CD8-positive, alpha-beta memory T cell (primary cell): ENCODE measurements at places on chromosomes 4 and X.

DNA sequence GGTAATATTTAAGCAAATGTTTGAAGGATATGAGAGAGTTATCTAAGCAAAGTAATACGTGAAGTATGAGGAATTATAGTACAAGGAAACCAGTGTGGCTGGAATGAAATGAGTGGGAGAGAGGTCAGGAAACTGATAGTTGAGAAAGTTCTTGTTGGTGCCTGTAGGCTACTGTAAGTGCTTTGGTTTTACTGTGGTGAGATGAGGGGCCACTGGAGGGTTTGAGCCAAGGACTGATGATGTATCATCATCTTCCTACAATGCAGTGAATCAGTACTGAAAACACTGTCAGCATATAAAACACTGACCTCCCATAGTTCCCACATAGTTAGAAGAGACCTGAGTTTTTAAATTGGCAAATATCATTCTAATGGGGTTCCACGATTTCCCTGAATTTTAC, 367.5 kb upstream of the CTSO start:
- no peaks in the 10 kb centered on the region for H3K4me1 ChIP-seq
- DNase-seq = no peak
- H3K4me3 ChIP-seq = no peak overlapping the region
- no peak overlapping the region for H3K27ac ChIP-seq
- no peaks in the 10 kb centered on the region for H3K27me3 ChIP-seq
- no peaks in the 10 kb centered on the region for H3K36me3 ChIP-seq

GRCh38 chr4:797066-797465, 28.9 kb downstream of the CPLX1 start:
- peaks cover 25% of the 10 kb centered on the region for H3K4me1 ChIP-seq
- H3K4me3 ChIP-seq = no peak overlapping the region
- DNase-seq = no peak
- peaks cover 16% of the 10 kb centered on the region for H3K27me3 ChIP-seq
- H3K27ac ChIP-seq = no peak overlapping the region

DNA sequence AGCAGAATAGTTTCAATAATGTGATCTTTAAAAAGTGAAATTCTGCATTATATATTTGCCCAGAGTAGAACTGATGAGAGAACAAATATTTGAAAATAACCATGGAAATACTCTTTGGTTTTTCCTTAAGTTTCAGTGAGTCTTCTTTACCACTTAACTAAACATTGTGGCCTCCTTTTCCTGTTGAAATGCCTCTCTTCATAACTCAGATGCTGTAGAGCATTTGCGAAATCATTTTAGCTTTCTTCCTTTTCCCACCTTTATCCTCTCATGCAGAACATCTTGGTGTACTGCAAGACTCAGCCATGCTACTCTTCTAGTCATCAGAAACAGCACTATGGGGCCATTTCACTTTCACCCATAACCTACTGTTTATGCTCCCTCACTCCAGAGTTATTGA, 48.2 kb downstream of the CASK start:
- no peak for DNase-seq
- no peak overlapping the region for H3K27ac ChIP-seq
- peaks cover 5% of the 10 kb centered on the region for H3K4me1 ChIP-seq
- no peaks in the 10 kb centered on the region for H3K27me3 ChIP-seq
- H3K4me3 ChIP-seq = no peak overlapping the region

DNA sequence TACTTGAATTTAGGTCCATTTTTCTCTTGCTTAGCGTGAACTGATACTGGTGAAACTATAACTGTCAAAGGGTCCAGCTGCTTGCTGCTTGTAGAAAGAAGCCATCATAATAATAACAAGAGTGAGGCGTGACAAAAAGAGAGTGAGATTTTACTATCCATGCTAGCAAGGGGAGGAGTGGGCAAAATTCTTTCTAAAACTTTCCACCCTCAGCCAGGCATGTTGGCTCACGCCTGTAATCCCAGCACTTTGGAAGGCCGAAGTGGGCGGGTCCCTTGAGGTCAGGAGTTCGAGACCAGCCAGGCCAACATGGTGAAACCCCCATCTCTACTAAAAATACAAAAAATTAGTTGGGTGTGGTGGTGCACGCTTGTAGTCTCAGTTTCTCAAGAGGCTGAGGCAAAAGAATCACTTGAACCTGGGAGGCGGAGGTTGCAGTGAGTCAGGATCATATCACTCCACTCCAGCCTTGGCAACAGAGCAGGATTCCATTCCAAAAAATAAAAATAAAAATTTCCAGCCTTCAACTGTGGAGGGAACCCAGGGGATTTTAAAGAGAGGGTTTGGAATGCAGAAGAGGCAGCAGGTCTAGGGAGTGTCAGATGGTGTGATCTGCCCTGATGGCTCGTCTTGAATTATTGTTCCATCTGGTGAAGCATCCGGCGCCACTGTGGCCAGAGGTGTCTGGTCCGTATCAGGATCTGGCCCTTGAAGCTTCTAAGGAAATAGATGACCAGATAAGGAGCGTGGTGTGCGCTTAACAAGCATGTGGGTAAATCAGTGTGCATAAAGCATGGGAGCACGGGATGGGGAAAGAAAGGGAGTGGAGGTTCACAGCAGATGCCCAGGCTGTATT, 51.8 kb downstream of the LRP2BP start:
- H3K36me3 ChIP-seq = no peaks in the 10 kb centered on the region
- no peak overlapping the region for H3K27ac ChIP-seq
- H3K4me3 ChIP-seq = no peak overlapping the region
- DNase-seq = no peak
- H3K27me3 ChIP-seq = no peaks in the 10 kb centered on the region

GRCh38 chr4:16205298-16206164, 20.7 kb downstream of the TAPT1 start:
- H3K27ac ChIP-seq = no peak overlapping the region
- H3K36me3 ChIP-seq = no peaks in the 10 kb centered on the region
- H3K4me1 ChIP-seq = peaks cover 6% of the 10 kb centered on the region
- H3K27me3 ChIP-seq = no peaks in the 10 kb centered on the region
- DNase-seq = peak; percentile 18
- H3K4me3 ChIP-seq = no peak overlapping the region
